GM23248 (cell line): ENCODE measurements at places on chromosomes 12 and 14. TPM values are rescaled to one million over a fixed set of nuclear protein-coding genes. Genes with fewer than 3 reads are reported as not detected.

DDX11 gene
- total RNA-seq, result 6.1 and 15.9 TPM in 2 replicates

CCDC197 gene
- total RNA-seq, result not detected in 2 replicates

RIMBP2 gene
- not detected in 2 replicates for total RNA-seq

C14orf132 gene
- total RNA-seq, result 18.6 TPM in 2 replicates

WNT5B gene
- 505 and 529 TPM in 2 replicates for total RNA-seq

PRB2 gene
- total RNA-seq, result not detected in 2 replicates

KRT6B gene
- not detected in 2 replicates for total RNA-seq

STAT6 gene
- 95.1 and 103 TPM in 2 replicates for total RNA-seq

KRT73 gene
- total RNA-seq, result not detected in 2 replicates

RNASE7 gene
- total RNA-seq, result not detected in 2 replicates

GPR135 gene
- total RNA-seq, result 2.6 and 5.8 TPM in 2 replicates

FBXO21 gene
- total RNA-seq, result 29.2 and 43.9 TPM in 2 replicates

ATG101 gene
- 113 and 139 TPM in 2 replicates for total RNA-seq

P2RX2 gene
- not detected in 2 replicates for total RNA-seq

SCYL2 gene
- 42.9 and 45.0 TPM in 2 replicates for total RNA-seq

ESRRB gene
- total RNA-seq, result not detected in 2 replicates

DIO3 gene
- total RNA-seq, result not detected in 2 replicates

SCNN1A gene
- 0.76 TPM in 1 of 2 replicates, not detected in the other for total RNA-seq

LRP1-AS gene
- total RNA-seq, result not detected in 2 replicates

SYT1 gene
- total RNA-seq, result 2.4 and 3.0 TPM in 2 replicates

TOMM20L gene
- not detected in 2 replicates for total RNA-seq

TGM1 gene
- total RNA-seq, result 0.25 and 1.3 TPM in 2 replicates

TAS2R30 gene
- 0.13 and 0.32 TPM in 2 replicates for total RNA-seq

CLEC4A gene
- not detected in 2 replicates for total RNA-seq

SMCO3 gene
- total RNA-seq, result not detected in 2 replicates

ATL1 gene
- 10.5 and 10.8 TPM in 2 replicates for total RNA-seq

GPR68 gene
- total RNA-seq, result 8.6 and 10.6 TPM in 2 replicates

TMEM229B gene
- 0.65 and 1.1 TPM in 2 replicates for total RNA-seq

CRIP1 gene
- 1.8 and 12.3 TPM in 2 replicates for total RNA-seq

PRH2 gene
- 2.5 TPM in 1 of 2 replicates, not detected in the other for total RNA-seq

AQP2 gene
- total RNA-seq, result not detected in 2 replicates

ATG2B gene
- total RNA-seq, result 10.0 and 10.7 TPM in 2 replicates

NTN4 gene
- 63.7 and 76.6 TPM in 2 replicates for total RNA-seq

KRT83 gene
- total RNA-seq, result not detected in 2 replicates

OR4E2 gene
- not detected in 2 replicates for total RNA-seq

EPYC gene
- not detected in 2 replicates for total RNA-seq

SERPINA4 gene
- total RNA-seq, result not detected in 2 replicates

SMAGP gene
- total RNA-seq, result 18.2 and 18.8 TPM in 2 replicates

LHX5 gene
- not detected in 2 replicates for total RNA-seq

BDKRB2 gene
- 14.4 and 15.8 TPM in 2 replicates for total RNA-seq

IQSEC3 gene
- total RNA-seq, result not detected in 2 replicates

CACNA1C gene
- total RNA-seq, result 8.6 and 11.5 TPM in 2 replicates

ACSM4 gene
- not detected in 2 replicates for total RNA-seq

IFI27L1 gene
- total RNA-seq, result 13.5 and 14.2 TPM in 2 replicates

NRL gene
- 0.86 TPM in 1 of 2 replicates, not detected in the other for total RNA-seq
